NCI-H146 (cell line): ENCODE measurements at places on chromosomes 11 and 22.

- no peak for DNase-seq
Measured at GRCh38 chr22:41216984-41217383, 11.9 kb downstream of the L3MBTL2 start.

- no peak for DNase-seq
Measured at GRCh38 chr11:9851366-9851765, 187.5 kb downstream of the SWAP70 start.

DNA sequence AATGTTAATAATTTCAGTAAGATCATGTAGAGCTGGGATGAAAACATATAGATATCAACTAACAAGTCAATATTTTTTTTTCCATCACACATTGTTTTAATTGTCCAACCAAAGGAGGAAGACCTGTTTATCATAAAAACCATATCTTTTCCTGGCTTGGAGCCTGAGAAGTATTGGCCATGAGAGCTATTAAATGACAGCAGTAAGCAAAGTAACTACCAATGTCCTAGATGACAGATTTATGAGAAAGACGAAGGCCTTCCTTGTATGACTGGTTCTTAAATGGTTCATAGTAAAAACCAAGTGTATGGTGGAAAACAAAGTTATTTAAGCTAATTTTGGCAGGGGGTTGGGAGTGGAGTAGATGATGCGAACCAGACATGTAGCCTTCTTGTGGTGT lies 1147.1 kb upstream of the TENM4 start:
- no peak for DNase-seq

DNA sequence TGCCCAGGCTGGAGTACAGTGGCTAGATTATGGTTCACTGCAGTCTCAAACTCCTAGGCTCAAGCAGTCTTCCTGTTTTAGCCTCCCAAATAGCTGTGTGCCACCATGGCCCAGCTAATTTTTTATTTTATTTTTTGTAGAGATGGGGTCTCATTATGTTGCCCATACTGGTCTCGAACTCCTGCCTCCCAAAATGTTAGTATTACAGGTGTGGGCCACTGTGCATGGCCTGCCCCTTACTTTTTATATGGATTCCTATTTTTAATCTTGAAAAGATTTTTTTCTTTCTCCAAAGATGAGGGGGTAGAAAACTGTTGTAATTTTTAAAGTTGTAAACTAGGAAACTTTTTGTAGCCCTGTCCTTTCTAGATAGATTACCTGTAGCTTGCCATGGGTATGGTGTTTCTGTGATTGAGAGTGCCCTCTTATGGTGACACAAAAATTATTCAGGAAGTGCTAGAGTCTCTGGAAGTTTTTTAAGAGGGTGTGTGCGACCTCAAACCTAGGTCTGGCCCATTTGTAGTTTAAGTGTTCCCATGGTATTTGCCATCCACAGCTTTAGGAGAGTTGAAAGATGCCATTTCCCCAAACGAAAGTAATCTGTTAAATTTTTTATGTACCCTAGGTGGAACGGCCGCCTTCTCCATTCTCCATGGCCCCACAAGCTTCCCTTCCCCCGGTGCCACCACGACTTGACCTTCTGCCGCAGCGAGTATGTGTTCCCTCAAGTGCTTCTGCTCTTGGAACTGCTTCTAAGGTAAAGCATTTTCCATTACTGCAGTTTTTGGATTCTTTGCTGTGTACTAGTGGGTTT lies 32.4 kb downstream of the MCAM start:
- peak; percentile 11 for DNase-seq

GRCh38 chr22:28024422-28024888 lies 105.4 kb upstream of the PITPNB start:
- no peak for DNase-seq

DNA sequence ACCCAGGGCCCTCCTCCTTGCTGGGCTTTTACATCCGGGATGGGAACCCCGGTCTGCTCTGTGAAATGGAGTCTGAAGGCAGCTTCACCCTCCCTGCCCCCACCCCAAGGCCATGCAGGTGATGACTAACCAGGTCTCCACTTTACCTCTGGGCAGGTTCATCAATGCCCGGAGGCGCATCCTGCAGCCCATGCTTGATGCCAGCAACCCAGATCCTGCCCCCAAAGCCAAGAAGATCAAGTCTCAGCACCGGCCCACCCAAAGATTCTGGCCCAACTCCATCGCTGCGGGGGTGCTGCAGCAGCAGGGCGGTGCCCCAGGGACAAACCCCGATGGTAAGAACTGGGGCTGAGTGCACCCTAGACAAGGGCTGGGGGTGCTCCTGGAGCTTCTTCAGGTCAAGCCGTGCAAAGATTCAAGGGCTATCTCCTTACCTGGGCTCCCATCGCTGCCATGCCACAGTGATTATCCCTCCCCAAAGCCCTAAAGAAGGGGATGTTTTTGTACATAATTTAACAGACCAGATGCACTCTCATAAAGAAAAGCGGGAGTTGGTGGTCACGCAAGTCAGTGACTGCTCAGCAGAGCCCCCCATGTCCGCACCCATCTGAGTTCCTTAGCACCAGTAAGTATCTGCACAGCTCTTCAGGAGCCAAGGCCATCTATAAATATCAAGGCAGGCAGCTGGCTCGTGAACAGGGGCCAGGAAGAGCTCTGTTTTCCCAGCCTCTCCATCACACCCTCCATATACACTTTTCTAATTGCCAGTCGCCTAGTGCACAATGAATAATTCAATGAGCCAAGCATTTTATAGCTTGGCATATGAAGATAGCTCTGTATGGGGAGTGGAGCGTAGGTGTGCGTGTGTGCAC lies 66.0 kb downstream of the FEZ1 start:
- no peak for DNase-seq

GRCh38 chr22:33873186-33873585 lies 47.1 kb downstream of the LARGE1 start:
- DNase-seq: peak; percentile 17

- DNase-seq: peak; percentile 10
Measured at GRCh38 chr11:9276571-9276970, 11.4 kb upstream of the DENND5A start.

DNA sequence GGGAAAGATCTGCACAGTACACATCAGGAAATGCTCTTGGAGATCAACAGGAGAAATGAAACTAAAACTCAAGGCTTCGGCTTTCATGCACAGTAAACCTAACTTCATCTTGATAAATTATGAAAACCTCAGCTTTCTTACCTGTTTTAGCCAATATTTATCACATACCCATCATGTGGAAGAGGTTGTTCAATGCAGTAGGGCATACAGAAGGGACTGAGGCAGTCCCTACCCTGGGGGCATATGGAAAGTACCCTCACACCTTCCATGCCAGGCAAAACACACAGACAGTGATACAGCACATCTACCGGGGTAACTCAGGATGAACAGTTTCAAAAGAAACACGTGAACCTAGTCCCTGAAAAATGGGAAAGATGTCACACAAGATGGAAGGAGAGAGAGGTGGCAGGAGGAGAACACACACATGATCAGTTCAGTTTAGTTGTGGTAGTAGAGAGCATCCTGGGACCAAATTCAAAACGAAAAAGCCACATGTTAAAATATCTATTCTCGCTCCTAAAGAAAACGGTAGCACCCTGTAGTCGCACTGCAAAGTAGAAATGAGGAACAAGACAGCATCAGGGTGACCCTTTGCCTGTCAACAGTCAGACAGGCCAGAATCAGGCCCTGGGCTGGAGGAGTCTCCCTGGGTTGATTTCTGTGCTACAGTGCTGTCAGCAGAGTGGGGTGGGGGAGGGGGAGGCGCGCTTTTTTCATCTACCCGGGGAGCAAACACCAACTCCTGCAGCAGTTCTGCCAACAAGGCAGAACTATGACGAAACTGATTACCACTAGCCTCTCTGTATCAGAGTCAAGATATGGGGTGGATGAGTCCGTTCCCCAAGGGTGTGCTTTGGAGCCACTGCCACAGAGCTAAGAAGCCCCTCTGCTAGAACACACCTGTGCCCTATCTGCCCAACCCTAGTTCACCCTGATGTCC lies 1.3 kb downstream of the HIRA start:
- no peak for DNase-seq

DNA sequence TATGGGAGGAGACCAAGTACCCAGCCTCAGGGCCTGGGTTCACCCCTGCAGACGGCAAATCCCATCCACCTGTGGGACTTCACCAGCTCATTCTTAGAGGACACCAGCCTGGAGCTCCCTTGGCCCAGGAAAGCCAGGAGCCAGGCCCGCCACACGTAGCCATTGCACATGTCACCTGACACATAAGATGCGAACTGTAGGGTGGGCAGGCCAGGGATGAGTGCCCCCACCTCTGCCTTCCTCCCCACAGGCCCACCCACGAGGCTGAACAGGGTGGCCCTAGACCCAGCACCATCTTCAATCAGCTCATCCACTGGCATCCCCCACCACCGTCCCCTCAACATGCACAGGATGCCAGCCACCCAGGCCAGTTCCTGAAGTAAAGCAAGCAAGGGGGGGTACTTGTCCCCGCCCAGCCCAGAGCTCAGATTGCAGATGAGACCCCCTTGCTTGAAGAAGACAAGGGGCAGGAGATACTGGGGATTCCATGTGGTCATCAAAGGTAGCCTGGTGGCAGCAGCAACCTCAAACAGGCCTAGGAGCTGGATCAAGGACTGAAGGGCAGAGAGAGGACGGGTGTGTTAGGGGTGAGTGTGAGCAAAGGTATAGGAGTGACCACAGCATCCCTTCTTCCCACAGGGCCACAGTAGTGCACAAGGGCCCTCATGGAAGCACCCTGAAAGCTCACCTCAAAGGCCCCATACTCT lies 45.6 kb downstream of the IGLL5 start:
- no peak for DNase-seq

GRCh38 chr22:30262917-30263741 lies 3.5 kb downstream of the OSM start:
- peak; percentile 44 for DNase-seq

DNA sequence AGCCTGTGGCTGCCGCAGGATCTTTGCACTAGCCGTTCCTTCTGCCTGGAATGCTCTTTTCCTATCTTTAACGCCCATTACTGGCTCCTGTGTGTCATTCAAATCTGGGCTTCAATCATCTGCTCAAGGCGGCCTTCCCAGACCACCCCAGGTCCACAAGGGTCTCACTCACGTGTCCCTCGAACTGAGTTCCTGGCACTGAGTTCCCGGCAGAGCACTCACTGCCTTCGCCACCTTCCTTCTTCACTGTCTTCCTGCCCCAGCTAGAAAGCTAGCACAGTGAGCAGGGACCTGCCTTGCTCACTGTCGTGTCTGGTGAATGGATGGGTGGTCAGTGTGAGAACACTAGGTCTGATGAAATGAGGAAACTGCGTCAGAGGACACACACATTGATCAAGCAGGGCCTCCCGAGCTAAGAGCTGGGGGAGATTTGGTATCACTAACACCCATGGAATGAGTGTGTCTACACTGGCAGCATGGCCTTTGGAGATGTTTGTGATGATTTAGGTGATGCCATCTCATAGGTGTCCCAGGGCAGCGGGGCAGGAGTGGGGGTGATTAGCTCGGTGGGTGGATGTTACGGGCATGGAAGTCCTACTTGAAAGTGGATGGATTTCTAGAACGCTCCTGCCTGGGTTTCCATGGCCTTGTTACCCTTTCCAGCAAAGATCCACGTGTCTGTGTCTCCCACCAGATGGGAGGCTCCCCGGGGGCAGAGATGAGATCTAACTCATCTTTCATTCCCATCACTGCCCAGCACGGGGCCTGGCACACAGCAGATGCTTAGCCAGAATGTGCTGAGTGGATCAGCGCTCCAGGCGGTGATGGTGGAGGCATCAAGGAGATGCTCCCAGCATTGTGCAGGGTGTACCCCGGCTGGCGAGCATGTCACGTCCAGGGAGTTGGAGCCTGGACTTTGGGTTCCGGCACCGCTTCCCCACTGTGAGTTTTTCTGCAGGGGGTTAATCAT lies 64.5 kb downstream of the SHISAL1 start:
- no peak for DNase-seq

DNA sequence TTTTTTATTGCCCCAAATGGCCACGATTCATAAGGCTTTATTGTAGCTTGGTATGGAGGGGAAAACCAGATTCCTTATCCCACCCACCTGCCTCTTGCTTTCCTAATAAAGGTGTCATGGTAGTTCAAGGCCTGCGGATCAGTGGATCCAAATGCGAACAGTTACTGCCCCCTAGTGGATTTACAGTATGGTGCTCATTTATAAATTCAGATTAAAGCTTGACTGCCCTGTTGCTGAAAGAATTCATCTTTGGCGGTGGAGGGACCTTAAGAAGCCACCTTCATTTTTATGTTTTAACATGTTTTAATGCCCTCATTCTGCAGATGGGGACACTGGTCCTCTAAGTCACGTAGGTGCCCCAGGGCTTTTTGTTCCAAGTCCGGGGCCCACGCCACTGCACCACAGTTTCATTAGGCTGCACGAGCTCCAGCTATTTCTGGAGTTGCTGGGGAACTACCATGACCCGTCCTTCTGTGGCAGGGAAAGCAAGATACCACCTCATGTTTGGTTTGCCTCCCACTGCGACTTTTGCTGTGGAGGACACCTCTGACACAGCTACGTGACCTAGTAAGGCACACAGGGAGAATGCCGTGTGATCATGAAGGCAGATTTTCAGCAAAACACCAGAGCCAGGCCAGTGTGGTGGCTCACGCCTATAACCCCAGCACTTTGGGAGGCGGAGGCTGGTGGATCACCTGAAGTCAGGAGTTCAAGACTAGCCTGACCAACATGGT lies 15.6 kb upstream of the INCENP start:
- DNase-seq: peak; percentile 69

GRCh38 chr11:119652907-119653659 lies 75.9 kb downstream of the NECTIN1 start:
- no peak for DNase-seq

- no peak for DNase-seq
Measured at GRCh38 chr11:69211920-69212797, 56.4 kb downstream of the SMIM38 start.

- DNase-seq: no peak
Measured at GRCh38 chr22:49107961-49108530, 719.6 kb downstream of the BRD1 start.
